Eye (tissue), 1 donor: ENCODE measurements at places on chromosomes 1 and 21.

DNA sequence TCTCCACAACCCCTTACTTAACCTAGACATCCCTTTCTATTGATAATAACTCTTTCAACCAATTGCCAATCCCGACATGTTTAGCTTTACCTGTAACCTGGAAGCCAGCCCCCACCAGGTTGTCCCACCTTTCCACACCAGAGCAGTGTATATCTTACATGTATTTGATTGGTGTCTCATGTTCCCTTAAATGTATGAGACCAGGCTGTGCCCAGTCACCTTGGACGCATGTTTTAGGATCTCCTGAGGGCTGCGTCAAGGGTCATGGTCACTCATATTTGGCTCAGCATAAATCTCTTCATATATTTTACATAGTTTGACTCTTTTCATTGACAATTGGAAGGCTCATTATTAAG, 5.3 kb upstream of the SLC19A1 start:
- DNase-seq = no peak

DNA sequence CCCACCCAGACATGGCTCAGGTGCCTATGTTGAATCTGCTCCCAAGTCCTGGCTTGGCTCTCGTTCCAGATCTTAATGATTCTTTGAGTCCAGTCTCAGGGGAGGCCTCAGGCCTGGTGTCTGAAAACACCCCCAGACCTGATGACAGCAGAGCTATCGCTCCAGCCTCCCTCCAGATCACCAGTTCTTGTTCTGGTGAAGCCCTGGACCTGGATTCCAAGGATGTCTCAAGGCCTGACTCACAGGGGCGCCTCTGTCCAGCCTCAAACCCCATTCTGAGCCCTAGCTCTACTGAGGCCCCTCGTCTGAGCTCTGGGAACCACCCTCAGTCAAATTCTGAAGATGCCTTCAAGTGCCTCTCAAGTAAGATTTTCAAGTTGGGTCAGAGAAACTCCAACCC, 11.4 kb downstream of the MROH7 start:
- DNase-seq = no peak

GRCh38 chr1:57947471-57947870, 523.6 kb upstream of the DAB1 start:
- DNase-seq = no peak

GRCh38 chr1:38071312-38072256, 25.0 kb upstream of the POU3F1 start:
- DNase-seq = no peak

GRCh38 chr1:193408782-193409293, 222.4 kb upstream of the B3GALT2 start:
- peak; percentile 12 for DNase-seq
